ENCODE measurements at places on chromosomes 16 and 17.

DNA sequence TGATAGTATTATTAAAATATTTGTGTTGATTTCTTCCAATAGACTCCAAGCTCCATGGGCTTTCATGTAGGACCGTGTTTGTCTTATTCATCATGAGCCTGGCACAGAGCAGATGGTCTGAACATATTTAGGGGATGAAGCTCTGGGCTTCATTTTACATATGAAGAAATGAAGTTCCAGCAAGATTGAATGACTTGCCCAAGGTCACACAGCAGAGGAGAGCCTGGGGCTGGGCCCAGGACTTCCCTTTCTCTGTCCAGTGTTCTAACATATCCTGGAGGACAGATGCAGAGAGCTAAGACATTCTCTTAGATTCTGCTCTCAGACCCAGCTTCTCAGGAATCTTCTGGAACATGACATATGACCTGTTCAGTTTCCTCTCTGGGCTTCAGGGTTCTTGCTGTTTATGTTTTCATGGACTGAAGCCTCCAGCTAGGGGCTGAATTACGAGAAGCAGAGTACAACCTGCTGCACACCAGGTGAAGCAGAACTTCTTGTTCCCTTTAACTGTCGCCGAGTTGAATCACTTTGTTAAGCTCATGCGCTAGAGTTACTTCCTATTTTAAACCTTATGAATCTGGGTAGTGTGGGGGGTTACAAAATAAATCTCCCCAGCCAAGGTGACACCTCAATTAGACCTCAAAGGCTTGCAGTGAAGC lies 53.6 kb downstream of the GPRC5B start:
- no peak for DNase-seq

DNA sequence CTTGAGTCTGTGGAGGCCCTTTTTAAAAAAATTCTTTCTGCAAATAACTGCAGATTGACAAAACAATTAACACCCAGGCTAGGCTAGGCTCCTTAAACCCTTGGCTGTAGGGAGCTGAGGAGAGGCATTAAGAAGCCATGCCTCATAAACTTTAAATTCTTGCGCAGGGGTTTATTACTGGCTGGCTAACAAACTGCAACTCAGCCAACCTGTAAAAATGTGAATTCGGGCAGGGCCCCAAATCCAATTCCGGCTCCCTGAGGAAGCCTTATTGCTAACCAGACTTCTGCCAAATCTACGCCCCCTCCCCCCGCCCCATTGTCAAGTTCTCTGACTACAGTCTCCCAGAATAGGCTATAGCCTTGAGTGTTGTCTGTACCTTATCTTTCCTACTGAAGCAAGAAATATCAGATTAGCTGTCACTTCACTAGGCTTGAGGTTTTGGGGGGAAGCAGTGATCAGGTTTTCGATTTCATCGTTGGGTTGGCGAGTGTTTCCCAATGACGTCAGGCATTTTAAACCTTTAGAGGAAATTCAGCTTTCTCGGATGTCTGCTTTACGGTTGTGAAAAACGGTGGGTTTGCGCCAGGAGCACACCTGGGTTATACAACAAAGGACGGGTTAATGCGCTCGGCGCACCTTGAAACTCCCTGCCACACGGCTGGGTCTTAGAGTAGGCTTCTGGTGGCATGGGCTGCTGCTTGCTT lies 2.0 kb downstream of the CDH3 start:
- peak; percentile 9 for DNase-seq

- no peak for DNase-seq
Observed at GRCh38 chr17:37787055-37787757, 42.3 kb upstream of the HNF1B start.

DNA sequence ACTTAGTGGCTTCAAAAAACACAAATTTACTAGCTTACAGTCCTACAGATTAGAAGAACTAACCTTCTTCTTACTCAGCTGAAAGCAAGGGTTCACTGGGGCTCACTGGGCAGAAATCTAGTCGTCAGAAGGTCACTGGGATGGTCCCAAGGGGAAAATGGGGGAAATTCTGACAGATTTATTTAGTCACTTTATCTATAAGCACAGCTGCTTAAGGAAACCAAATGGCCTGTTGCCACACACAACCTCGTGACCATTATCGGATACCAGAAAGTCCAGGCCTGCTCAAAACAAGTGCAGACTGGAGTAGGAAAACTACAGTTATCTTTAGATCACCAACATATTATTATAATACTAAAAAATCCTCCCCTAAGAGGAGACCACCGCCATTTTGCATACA lies 374.6 kb upstream of the ASIC2 start:
- no peak for DNase-seq

DNA sequence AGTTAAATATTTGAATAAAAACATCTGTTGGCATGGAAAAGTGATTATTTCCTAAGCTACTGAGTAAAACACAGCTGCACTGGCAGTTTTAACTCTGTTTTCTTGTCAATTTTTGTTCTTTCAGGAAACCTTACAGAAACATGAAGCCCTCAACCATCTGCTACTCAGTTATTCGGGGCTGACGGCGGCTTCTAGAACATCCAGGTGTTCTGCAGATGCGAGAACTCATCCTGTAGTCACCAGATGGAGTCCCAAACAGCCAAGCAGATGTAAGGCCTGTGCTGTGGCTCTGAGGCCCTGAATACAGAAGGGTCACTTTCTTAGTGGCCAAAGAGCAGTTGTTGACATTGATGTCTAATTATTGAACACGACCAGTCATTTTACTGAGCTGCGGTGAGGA lies 15.5 kb downstream of the ARSG start:
- DNase-seq, result no peak

- no peak for DNase-seq
Observed at GRCh38 chr16:68233085-68233834, 2.7 kb downstream of the ESRP2 start.

GRCh38 chr17:81815646-81815986 lies 11.7 kb downstream of the GCGR start:
- no peak for DNase-seq

DNA sequence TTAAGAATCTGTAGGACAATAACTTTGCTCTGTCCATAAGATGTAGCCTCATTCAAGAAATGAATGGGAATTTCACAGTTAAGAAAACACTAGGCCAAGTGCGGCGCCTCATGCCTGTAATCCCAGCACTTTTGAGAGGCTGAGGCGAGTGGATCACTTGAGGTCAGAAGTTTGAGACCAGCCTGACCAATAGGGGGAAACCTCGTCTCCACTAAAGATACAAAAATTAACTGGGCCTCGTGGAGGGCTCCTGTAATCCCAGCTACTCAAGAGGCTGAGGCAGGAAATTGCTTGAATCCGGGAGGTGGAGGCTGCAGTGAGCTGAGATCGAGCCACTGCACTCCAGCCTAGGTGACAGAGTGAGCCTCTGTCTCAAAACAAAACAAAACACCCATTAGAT lies 19.9 kb upstream of the RSL1D1 start:
- DNase-seq, result no peak

- DNase-seq, result no peak
Observed at GRCh38 chr16:598823-599739, 9.2 kb downstream of the RAB40C start.

- DNase-seq, result peak; percentile 44
Observed at GRCh38 chr17:81924557-81925532, 2.7 kb downstream of the MAFG start.

DNA sequence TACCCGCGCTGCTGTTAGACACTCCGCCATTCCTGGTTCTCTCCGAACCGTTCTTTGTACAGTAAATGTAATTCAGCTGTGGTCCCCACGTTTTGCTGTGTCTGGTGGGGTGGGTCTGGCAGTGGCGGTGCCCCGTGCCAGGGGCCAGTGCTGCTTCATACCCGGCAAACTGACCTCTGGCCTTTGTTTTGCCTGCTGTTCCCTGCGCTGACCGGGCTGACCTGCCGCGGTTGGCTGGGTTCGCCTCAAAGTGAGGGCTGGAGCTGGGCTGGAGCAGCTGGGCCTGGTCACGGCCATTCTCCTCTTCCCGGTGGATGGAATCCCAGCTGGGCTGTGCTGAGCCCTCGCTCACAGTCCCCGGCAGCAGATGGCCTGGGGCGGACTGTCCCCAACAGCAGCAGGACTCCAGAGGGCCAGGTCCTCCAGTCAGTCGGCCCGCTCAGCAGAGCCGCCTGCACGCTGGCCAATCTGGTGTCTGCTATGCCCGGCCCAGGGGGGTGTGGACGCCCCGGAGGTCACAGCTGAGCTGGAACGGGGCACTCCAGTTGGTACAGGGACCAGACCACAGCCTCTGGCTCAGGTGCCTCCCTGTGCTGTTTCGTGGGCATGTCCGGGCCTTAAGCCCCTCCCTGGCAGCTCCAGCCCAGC lies 1.5 kb upstream of the WFIKKN1 start:
- no peak for DNase-seq

- no peak for DNase-seq
Observed at GRCh38 chr16:88553739-88554138, 16.5 kb upstream of the ZC3H18 start.

- DNase-seq, result peak; percentile 97
Observed at GRCh38 chr16:10988164-10988803, 43.9 kb downstream of the CLEC16A start.

GRCh38 chr17:57554826-57555635 lies 190.1 kb downstream of the CCDC182 start:
- DNase-seq, result no peak

- DNase-seq, result peak; percentile 66
Observed at GRCh38 chr17:58336456-58337209, 8.0 kb upstream of the TSPOAP1 start.

DNA sequence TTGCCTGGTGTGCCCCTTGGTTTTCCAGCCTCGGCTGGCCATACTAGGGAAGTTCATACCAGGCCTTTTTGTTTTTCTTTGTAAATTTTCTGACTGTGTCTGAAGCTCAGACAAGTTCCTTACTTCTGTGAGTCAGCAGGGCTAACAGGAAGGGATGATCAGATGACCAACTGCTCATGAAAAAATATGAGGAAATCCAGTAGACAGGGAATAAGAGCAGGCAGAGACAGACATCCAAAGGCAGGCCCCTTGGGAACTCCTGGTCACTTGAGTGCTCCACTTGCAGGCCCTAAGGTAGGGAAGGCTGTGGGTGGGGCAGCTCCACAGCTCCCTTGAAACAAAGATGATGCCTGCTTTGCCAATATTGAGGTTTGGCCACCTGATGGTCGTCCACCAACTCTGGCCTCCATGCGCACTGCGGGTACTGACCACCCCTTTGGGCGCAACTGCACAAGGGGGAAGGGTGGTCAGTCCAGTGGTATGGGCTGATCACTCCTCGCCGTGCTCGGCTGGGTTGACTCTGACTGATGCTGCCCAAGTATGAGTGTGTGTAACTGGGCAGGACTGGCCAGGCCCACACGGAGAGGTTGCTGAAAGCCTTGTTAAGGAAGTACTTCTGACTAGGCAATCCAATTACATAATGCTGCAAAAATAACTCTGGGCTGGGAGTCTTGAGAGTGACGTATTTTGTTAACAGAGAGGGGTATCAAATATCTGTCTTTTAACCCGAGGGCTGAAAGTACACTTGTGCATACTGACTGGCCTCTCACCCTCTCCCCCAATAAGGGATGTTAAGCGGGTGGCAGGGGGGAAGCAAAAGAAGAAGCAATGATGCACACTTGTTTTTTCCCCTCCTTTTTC lies 20.8 kb upstream of the ZFHX3 start:
- no peak for DNase-seq

- DNase-seq, result no peak
Observed at GRCh38 chr16:27344721-27345120, 30.9 kb downstream of the IL4R start.

GRCh38 chr17:4947010-4947410 lies 1.3 kb downstream of the PFN1 start:
- no peak for DNase-seq

DNA sequence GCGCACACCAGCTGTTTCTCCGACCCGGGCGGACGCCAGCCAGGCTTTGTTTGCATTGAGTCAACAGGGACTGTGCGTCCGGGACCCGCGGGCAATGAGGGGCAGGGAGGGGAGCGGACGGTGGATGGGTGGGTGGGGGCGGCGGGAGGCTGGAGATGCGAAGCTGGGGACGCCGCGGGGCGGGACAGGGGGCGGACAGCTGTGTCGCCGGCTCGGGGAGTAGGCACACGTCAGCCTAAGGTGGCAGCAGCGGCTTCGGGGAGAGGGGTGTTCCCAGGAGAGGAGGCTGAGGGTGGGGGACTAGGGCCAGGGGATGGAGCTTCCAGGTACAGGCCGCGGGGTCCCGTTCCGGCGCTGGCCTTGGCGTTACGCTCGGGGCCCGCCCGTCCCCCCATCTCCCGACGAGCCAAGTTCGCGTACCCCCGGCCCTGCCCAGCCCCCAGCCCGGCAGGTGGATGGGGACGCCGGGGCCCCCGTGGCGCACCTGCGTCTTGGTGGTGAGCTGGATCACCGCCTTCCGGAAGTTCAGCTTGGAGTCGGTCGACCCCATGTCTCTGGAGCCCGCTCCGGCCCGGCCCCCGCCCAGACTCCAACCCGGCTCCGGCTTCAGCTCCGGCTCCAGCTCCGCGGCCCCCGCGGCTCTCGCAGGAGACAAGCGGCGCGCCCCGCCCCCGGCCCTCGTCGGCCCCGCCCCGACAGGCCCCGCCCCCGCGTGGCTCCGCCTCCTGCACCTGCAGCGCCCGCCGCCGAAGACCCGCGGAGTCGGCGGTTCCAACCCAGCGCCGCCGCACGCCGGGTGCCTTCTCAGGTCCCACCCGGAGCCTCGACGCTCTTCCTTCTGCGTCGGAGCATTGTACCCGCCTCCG lies at the start of gene HID1:
HID1 (minus strand) TSS at position 653 of the 866 bp plus-strand sequence; CDS start at position 550, 103 bp downstream.
- DNase-seq, result peak; percentile 62

- peak; percentile 66 for DNase-seq
Observed at GRCh38 chr17:82021107-82021899, 1.4 kb downstream of the CENPX start.

DNA sequence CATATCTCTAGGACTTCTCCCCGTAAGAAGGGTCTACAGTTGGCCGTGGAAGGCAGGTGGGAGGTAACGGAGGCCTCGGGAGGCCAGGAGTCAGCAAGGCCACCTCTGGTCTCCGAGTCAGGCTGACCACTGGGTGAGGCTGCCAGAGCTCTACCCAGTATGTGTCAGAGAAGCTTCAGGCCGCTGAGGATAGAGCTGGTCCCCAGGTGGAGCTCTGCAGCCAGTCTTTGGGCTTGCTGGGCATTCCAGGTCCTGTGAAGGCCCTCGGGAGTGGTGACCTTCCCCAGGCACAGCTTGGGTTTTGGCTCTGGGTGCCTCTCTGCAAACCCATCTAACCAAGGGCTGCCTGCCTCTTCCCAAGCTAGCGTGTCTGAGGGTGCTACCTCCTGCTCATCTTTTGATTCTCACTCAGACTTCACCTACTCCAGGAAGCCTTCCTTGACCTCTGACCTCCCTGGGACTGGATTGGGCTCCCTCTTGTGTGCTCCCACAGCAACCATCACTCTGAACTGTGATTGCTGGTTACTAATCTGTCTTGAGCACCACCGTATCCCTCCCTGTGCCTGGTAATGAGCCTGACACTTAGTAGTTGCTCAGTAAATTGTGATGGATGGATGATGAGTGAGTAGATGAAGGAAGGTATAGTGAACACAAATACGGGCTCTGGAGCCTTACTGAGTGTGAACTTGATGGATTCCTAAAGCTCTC lies 22.3 kb downstream of the RHBDL3 start:
- DNase-seq, result no peak

All from activated CD4-positive, alpha-beta T cell treated with anti-CD3 and anti-CD28 coated beads, Interleukin-10, Interleukin-2, amounts not matched to agents 100 ng/mL and 50 ng/mL, durations not matched to agents 16 hours and 8 hours (primary cell).